SK-N-SH treated with all-trans-retinoic acid at 6 μM for 48 hours (cell line): ENCODE measurements at places on chromosomes 5 and 9.
A peak's percentile ranks its signal among the peaks of the same experiment; 100 is the strongest.

DNA sequence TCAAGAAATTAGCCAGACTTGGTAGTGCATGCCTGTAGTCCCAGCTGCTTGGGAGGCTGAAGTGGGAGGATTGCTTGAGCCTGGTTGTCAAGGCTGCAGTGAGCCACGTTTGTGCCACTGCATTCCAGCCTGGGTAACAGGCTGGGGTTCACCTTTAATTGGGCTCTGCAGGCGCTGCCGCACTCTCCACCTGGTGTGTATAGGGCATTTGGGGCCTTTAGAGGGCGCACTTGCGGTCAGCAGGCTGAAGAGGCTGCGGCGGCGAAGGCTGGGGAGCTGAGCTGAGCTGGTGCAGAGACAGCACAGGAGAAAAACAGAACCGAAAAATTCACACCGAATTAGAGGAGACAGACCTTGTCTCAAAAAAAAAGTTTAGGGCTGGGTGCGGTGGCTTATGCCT, 31.2 kb downstream of the CDK7 start:
- peak; percentile 74 for ATAC-seq

DNA sequence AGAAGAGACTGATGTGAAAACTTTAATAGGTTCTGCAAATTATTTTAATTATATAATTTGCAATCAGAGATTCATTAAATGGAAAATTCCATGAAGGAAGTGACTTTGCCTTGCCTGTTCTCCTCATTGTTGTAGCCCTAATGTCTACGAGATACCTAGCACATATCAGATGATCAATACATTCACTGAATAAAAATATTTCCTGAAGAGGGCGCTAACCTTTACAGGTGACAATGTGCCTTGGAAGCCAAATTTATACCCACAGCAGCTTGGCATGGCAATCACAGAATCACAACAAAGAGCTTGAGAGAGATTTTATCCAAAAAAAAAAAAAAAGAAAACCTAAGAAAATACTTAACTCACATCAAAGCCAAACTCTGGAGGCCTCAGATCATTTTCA, 17.4 kb downstream of the HAUS6 start:
- ATAC-seq, result peak; percentile 57; the same call in 2 of the 3 replicates

- no peak for ATAC-seq
These were observed 127.7 kb downstream of the ZDHHC21 start for GRCh38 chr9:14565352-14566016.

GRCh38 chr5:65191554-65192135, 290.1 kb downstream of the ADAMTS6 start:
- peak; percentile 24; the same call in 2 of the 3 replicates for ATAC-seq

GRCh38 chr9:116549061-116549664, 137.9 kb upstream of the TRIM32 start:
- ATAC-seq, result peak; percentile 91

DNA sequence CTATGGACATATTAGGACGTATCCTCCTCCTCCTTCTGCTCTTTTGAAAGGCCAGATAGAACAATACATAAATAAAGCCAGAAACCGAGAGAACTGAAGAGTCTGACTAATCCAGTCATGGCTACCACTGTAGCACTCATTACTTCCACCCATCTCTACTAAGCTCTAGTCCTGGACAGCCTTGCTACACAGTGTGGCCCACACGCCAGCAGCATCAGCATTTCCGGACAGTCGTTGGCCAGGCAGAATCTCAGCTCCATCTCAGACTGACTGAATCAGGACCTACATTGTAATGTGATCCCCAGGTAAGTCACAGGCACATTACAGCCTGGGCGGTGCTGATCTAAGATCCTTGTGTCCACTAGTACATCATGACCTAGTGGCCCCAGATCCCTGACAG, 182.9 kb downstream of the DRD1 start:
- ATAC-seq, result no peak

DNA sequence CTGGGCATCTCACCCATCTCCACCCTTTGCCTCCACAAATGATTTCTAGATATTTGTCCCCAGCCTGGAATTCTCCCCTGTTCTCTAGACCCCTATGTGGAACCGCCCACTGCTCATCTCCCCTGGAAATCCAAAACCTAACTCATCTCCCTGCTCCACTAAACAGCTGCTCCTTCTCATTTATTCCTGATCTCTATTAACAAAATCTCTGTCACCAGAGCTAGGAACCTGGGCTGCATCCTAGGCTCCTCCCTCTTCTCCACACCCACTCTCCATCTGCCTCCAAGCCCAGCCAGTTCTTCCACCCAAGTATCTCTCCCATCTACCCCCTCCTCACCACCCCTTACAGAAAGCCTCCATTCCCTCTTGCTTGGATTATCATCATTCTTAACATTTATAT, 24.0 kb upstream of the SYNPO start:
- ATAC-seq, result no peak; the same call in 2 of the 3 replicates
